Fibroblast of skin of left biceps (primary cell): ENCODE measurements at places on chromosomes 13 and 19.

GRCh38 chr19:13797058-13797440 is 1.8 kb downstream of the ZSWIM4 start:
- DNase-seq, result no peak

- no peak for DNase-seq
Observed at GRCh38 chr13:91776611-91777193, 378.3 kb downstream of the GPC5 start.

- no peak for DNase-seq
Observed at GRCh38 chr19:49442354-49442753, 1.0 kb upstream of the SLC17A7 start.

DNA sequence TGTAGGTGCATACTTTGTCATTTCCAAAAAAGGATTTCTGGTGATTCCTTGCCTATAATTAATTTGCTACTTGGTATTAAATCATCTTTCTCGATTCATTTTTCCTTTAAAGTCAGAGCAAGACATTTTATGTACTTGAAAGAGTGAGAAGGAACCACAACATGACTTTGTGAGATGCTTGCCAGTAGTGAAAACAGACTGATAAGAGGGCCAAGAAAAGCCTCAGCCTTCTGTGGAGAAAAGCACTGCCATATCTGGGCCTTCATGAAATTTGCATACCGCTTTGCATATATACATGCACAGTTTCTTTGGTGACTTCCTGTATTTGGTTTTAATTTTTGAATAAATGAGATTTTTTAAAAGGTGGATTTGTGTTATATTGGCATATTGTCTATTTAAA is 128.4 kb downstream of the CDK8 start:
- no peak for DNase-seq
